HT-29 (cell line): ENCODE measurements at places on chromosomes 6 and 20. TPM values are rescaled to one million over a fixed set of nuclear protein-coding genes. Genes with fewer than 3 reads are reported as not detected.

The ULBP2 gene
- 3.2 and 5.3 TPM in 2 replicates for total RNA-seq

GRCh38 chr6:71582820-71583219, 294.2 kb downstream of the OGFRL1 start:
- no peak for DNase-seq

DNA sequence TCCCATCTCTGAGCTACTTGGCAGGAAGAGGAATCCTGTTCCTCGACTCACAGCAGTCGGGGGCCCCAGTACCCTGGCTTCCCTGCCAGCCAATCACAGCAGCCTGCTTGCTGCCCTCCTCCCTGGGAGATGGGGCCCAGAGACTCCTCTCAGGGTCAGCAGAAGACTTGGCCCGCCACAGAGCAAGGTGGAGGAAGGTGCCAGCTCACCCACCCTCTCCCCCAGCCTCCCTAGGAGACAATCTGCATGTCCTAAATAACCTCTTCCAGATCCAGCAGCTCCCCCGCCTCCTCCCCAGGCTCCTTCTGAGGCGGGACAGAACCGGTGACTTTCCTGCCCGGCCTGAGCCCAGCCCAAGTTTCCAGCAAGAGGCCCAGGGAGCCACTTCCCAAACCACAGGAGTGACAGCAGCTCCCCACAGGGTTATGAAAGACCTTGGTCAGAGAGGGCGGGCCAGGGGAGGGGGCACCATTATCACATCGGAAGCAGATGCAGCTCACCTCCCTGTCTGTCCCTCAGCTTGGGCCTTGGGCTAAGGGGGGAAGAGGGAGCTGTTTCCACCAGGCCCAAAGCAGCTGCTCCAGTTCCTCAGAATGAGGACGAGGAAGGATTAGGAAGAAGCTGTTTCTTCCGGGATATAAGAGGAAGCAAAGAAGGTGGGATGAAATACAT, 2.3 kb downstream of the CCND3 start:
- no peak for DNase-seq

GRCh38 chr20:2195614-2196013, 94.0 kb downstream of the STK35 start:
- no peak for DNase-seq

DNA sequence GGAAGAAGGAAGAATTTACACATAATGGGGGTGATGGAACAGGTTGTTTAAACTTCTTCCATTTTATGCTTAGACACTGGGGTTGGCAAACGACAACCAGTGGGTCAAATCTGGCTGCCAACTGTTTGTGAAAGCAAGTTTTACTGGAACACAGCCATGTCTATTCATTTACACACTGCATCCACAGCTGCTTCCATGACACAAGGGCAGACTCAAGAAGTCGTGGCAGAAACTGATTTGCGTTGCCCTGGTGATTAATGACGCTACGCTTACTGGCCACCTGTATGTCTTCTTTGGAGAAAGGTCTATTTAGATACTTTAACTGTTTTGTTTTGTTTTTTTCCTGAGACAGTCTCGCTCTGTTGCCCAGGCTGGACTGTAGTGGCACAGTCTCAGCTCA, 19.0 kb downstream of the CTCFL start:
- DNase-seq = no peak

GRCh38 chr20:37759761-37760209, 66.0 kb downstream of the CTNNBL1 start:
- DNase-seq = no peak

- DNase-seq = no peak
Observed at GRCh38 chr6:149118737-149119653, 198.5 kb upstream of the TAB2 start.

GRCh38 chr6:137754366-137754765, 112.7 kb upstream of the TNFAIP3 start:
- no peak for DNase-seq

DNA sequence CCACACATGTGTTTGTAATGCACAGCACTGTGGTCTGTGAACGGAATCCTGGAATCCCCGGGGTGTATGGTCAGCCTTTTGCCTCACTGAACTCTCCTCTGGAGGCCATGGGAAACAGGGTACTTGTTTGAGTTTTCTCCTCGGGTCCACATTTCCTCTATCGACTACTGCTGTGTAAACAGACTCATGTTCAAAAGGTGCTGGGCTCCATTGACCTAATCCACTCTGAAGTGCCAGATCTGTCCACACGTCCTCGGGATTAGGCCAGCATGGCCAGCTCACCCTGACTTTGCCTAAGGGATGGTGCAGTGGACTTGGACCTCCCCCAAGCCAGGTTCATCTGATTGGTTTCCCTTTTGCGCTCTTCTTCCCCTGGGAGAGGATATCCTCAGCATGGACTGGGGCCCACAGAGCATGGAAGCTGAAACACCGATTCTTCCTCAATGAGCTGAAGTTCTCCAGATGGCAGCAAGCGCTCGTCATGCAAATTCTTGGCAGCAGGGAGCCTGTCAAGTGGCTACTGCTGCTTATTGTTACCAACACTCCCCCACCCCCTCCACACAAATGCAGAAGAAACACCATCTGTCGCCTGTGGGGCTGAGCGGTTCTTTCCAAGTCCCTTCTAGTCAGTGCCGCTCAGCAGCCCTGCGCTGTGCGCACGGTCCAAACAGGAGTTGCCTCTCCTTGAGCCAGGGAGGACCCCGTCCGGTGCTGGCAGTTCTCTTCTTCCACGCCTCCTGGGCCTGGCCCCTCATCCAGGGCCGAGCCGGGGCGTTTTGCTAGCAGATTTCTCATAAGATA, 292.6 kb upstream of the MARCKS start:
- DNase-seq = no peak

- no peak for DNase-seq
Observed at GRCh38 chr6:12947151-12947871, 230.7 kb downstream of the PHACTR1 start.

GRCh38 chr6:163288915-163289314, 125.6 kb upstream of the QKI start:
- DNase-seq = no peak
